ENCODE measurements at places on chromosomes 1 and 21.

- DNase-seq = no peak
These were observed 20.3 kb downstream of the RHBG start for GRCh38 chr1:156389311-156389710.

DNA sequence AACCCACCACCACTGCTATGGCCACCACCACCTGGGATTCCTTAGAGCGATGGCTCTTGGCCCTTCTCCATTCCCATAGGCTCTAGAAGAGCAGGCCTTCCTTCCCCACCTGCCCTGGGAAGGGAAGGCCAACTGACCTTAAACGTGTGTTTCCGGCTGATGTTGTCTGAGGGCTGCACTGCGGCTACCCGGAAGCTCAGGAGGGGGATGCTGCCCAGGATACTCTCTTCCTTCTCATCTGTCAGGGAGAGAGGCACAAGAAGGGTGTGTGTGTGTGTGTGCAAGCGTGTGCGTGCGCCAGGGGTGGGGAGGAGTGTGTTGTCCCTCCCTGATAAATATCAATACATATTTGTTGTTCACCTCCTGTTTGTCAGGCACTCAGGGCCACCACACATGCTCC lies 51.0 kb upstream of the GOLT1A start:
- no peak for DNase-seq

GRCh38 chr21:46100426-46100825 lies 2.5 kb downstream of the COL6A2 start:
- peak; percentile 86 for DNase-seq

GRCh38 chr21:35222021-35222420 lies 172.9 kb upstream of the RUNX1 start:
- no peak for DNase-seq

- DNase-seq = no peak
These were observed 107.6 kb downstream of the NOS1AP start for GRCh38 chr1:162177126-162177525.

- peak; percentile 21 for DNase-seq
These were observed 3.1 kb downstream of the TFAP2E start for GRCh38 chr1:35576061-35576765.

DNA sequence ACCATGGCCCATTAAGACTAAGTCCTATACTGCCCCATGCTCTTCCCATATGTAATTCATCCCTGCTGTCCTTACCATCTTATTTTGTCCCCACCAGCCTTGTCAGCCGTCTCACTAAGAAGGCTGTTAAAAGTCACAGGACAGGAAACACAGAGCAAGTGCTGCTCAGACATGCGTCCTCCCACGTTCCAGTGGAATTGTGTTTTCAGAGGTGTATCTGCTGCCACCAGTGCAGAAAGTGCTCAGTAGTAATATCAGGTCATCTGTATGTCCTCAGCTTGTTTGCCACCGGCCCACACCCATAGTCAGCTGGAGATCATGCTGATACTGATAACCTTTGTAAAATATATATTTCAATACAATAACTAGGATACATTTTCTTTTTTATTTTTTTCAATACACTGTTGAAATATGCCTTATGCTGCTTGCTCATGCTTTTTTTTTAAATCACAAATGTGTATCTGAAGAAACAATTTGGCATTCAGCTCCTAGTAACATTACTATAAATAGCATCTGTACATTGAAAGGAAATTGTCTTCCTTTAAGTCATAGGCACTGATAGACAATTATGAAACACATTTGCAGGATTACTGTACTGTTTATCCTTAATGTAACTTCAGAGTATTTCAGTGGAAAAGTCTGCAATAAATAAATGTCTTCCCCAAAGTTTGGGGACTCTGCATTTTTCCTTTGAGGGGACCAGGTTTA lies 156.9 kb downstream of the EDEM3 start:
- DNase-seq = peak; percentile 49

- no peak for DNase-seq
These were observed 5.0 kb downstream of the ATF6 start for GRCh38 chr1:161771161-161771560.

- DNase-seq = no peak
These were observed 60.8 kb downstream of the TSEN15 start for GRCh38 chr1:184112176-184112948.

- DNase-seq = no peak
These were observed 2225.7 kb downstream of the NCAM2 start for GRCh38 chr21:23223882-23224281.

- DNase-seq = no peak
These were observed 252.8 kb downstream of the FOXD2 start for GRCh38 chr1:47690341-47691250.

DNA sequence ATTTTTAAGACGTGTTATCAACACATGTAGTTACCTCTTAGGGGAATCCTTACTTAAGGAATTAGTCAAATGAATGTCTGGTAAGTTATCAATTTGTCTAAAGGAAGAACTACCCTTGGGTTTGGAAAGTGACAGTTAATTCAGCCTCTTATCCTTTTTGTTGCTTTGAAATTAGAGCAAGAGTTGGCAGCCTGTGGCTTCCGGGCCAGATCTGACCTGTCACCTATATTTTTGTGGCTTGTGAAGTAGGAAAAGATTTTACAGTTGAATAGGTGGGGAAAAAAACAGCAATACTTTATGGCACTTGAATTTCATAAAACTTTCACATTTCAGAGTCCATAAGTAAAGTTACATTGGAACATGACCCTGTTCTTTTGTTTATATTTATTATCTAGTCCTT lies 5.5 kb downstream of the MRPS6 start:
- no peak for DNase-seq

- peak; percentile 49 for DNase-seq
These were observed 61.4 kb upstream of the CXADR start for GRCh38 chr21:17451364-17451891.

DNA sequence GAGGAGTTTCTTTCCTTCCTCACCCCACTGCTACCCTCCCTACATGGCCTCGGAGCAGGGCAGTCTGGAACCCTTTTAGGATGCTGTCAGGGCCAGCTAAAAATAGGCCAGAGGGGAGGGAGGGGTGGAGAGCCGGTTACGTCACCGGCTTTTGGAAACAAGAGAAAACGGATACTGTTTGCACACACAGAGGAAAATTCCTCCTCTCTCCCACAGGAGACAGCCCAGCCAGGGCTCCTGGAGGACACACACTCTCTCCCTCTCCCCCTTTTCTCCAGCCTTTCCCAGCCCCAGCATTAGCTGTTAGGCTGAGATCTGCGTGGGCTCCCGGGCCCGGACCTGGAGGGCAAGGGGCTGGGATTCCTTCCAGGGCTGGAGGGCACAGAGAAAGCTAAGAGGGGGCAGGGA lies 20.0 kb upstream of the ALDH4A1 start:
- peak; percentile 92 for DNase-seq

GRCh38 chr1:16614361-16615252 lies 1.2 kb upstream of the NBPF1 start:
- no peak for DNase-seq

GRCh38 chr21:34691390-34692032 lies 22.7 kb downstream of the CLIC6 start:
- no peak for DNase-seq

- DNase-seq = no peak
These were observed 27.5 kb downstream of the NAV1 start for GRCh38 chr1:201566529-201566823.

DNA sequence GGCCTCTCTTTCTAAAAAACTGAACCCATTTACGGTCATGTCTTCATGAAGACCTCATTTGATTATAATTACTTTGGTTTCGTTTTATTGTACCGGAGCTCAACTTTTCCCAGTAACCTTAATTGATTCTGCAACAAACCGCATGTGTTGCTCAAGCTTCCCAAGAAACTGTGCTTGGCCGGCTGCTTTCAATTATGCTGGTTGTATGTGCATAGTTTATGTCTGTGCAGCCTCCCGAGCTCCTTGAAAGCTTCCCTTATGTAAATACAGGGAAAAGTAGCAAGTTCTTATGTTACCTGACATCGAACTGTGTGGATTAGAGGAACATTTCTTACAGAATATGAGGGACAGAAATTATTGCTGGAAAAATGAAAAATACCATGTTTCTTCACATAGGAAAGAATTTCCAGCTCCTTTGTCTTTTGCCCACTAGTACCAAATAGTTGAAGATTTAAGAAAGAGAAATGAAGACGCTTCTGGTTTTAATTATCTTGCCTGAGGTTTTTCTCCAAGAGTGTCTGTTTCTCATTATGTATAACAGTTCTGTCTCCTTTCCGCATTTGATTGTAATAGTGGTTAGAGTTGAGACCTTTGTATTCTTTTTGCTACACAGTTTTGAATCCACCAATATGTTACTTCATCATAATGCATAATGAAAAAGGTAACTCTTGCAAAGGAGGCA lies 2.1 kb downstream of the VCAM1 start:
- peak; percentile 97 for DNase-seq

DNA sequence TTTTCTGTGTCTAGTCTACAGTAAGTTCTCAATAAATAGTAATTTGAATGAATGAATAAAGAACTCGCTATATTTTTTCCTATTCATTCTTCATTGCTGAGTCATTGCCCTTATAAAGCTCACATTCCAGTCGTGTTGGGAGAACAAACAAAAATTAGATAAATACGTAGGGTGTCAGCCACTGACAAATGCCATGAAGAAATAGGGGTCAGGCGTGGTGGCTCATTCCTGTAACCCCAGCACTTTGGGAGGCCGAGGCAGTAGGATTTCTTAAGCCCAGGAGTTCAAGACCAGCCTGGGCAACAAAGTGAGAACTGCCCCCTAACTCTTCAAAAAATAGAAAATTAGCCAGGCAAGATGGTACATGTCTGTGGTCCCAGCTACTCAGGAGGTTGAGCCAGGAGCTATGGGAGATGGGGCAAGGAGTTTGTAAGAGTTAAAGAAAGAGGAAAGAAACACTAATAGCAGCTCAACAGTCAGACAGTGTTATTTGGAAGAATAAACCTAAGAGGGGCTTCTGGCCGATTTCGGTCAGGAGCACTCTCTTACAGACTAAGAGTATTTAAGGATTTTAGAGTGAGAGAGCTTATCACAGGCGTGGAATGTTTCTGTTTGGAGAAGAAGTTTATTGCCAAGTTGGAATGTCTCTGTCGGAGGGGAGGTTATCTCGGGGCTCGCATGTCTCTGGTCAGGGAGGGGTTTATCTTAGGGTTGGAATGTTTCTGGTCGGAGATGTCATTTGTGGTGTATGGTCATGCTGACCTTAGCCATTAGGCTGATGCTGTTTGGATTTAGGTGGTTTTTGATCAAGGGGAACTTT lies 1.8 kb upstream of the CHML start:
- peak; percentile 75 for DNase-seq

GRCh38 chr1:64469116-64469976 lies 583 bp upstream of the CACHD1 start:
- DNase-seq = no peak

DNA sequence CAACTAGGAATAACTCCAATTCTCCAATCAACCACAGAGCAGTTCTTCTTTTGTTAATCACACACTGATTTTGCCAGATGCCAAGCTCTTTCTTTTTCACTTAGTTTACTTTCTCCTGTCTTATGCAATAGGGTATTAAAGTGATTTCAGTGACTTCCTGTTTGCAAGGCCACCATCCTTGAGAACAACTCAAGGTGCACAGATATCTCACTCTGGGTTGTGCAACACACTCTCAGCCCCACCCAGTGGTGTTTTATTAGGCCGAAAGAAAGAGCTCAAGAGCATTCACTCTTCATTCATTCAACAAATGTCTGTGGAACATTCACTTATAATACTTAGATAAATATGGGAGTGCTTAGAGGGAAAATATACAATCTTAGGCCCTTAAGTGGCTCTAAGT lies 352.5 kb downstream of the ZNF326 start:
- DNase-seq = no peak

GRCh38 chr1:92958203-92958970 lies 2.9 kb downstream of the DIPK1A start:
- no peak for DNase-seq

DNA sequence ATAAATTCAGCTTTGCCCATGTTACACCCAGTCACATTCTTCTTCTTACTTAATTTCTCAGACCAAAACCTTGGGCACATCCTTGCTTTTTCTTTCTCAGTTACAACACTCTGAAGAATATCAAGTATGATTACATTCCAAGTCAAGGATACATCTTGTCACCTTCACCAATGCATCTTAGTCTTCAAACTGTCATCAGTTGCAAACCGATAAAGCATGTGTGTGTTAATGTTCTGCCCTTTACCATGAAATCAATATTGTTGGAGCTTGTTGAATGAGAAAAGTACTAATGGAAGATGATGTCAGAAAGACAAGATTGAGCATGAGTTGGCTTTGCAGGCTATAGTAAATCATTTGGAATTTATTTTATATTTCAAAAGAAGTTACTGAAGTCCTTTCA lies 764.6 kb downstream of the NCAM2 start:
- no peak for DNase-seq

- no peak for DNase-seq
These were observed 157.0 kb upstream of the GREM2 start for GRCh38 chr1:240768979-240769378.

DNA sequence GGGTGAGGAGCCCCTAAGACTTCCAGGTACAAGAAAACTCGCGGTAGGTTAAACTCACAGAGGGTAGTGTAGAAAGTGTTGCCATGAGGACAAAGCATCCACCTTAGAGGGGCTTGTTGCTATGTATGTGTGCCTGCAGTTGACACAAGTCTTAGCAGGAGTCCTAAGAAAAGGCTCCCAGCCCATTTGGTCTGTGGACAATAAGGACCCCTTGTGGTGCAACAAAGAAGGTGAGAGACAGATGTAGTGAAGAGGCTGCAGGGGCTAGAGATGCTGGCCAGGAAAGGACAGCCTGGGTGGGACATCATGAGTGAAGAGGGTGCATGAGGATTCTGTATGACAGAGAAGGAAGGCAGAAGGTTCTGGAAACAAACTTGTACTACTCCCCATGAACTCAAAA lies 36.3 kb upstream of the IL10 start:
- peak; percentile 36 for DNase-seq

DNA sequence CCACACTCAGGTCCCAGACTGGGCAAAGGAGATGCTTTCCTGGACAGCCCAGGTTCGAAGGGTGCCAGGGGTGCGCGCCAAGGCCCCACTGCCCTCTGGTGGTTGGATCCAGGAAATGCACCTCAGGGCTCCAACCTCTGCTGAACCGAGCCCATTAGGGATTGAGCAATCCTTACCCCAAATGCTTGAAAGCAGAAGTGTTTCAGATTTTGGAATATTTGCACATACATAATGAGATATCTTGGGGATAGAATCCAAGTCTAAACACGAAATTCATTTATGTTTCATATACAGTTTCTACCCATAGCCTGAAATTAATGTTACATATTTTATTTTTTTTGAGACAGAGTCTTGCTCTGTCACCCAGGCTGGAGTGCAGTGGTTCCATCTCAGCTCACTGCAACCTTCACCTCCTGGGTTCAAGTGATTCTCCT lies 57.4 kb downstream of the SLC9A1 start:
- peak; percentile 74 for DNase-seq

- peak; percentile 27 for DNase-seq
These were observed 37.8 kb upstream of the GADD45A start for GRCh38 chr1:67647036-67647798.

GRCh38 chr1:212035835-212036605 lies 472 bp downstream of the DTL start:
- DNase-seq = no peak

Data from fibroblast of skin of scalp (primary cell).